ENCODE measurements at places on chromosomes 2 and 18. TPM values are rescaled to one million over a fixed set of nuclear protein-coding genes. Genes with fewer than 3 reads are reported as not detected.

DNA sequence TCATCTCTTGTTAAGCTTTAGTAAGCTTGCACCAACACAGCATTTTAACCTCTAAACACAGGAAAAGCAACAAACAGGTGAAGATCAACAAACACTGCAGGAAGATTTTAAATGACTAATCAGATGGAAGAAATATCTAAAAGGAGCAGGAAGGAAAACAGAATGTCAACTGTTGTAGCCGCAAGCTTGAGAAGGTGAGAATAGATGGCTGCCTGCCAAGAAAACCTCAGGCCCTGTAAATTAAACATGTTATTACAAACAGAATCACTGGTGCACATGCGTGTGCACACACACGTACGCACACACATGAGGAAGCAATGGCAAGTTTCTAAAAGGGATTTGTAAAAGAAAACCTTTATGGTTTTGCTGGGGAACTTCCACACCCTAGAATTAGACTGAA is 257.8 kb upstream of the GALNT5 start:
- DNase-seq, result no peak

GRCh38 chr2:207289295-207290018 is 123.7 kb upstream of the KLF7 start:
- DNase-seq, result no peak

- no peak for DNase-seq
Measured at GRCh38 chr2:226618875-226619605, 180.6 kb downstream of the IRS1 start.

- no peak for DNase-seq
Measured at GRCh38 chr2:112646102-112646719, 472 bp downstream of the SLC20A1 start.

DNA sequence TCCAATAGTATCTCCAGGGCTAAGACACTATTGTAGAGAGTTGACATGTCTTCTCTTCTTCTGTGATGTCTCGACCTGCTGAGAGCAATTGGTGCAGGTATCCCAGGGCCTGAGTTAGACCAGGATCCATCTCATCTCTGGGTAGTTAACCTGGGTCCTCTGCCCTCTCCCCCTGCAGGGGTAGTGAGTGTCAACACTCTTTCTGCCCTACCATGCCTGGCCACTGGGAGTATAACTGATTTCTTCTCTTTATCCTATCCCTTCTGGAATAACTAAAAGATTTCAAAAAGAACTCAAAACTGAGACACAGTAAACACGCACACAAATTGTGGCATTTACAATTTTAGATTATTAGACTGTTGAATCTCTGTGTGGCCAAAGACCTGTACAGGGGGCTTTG is 20.8 kb upstream of the SIX3 start:
- no peak for DNase-seq

DNA sequence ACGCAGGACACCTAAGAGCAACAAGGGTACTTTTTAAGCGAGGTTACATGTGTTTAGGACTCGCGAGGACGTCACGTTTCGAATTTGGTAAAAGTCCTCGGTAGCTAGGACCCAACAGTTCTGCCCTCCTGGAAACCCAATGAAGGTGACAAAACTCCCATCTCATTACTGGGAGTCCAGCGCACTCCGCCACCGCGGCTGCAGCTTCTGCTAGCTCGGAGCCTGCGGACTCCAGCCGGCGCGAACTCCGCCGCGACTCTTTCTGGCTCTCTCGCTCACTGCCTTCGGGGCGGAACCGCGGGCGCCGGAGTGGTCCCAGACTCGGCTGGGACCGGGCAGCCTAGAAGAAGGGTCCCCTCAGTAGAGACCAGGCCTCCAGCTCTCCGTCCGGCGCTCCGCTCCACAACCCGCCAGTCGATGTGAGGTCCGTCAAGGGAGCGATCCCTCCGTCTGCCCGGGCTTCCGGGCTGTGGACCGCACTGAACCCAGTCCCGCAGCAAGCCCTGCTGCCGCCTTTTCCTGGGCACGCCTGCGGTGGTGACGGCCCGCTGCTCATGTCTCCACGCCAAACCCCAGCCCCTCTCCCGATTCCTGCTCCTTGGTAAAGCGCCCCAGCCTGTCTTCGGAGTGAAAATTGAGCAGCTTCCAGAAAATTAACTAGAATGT is 3.0 kb upstream of the OSR1 start:
- no peak for DNase-seq

DNA sequence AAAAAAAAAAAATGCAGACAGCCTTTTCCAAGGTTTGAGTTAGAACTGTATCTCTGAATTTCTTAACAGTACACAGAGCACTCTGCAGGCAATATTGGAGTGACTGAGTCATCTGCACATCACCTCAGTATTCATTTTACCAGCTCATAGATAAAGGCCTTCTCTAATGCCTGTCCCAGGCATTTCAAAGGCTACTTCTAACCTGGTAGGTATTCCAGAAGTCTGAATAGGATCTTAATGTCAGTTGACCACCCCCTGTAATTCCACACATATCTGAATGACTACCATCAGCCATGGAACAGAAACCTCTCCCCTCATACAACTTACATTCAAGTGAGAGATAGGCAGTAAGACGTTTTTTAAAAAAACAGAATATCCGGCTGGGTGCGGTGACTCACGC is 9.0 kb downstream of the METTL21A start:
- no peak for DNase-seq

- no peak for DNase-seq
Measured at GRCh38 chr2:60958800-60959199, 58.7 kb upstream of the PEX13 start.

- DNase-seq, result no peak
Measured at GRCh38 chr2:151289972-151290866, 751 bp upstream of the NMI start.

DNA sequence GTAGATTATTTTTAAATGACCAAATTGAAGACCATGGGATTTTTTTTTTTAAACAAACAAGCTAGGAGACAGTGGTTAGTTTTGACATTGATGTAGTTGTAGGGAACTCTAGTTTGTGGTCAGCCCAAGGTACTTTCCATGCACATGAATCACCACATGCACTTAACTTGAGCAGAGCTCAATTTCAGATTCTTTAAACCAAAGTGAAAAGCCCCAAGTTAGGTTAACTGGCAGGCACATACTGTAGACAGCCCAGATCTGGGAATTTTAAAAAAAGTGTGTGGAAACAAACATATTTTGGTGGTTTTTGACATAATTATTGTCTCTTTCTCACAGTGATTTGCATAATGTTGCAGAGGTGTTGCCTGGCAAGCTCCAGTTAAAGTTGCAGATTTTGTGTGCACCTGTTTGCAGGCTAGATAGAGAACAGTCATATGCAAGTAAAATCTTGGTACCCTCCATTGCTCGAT is 88.4 kb downstream of the BCL2L11 start:
- DNase-seq, result no peak

GRCh38 chr18:77608807-77609206 is 359.2 kb downstream of the GALR1 start:
- DNase-seq, result no peak

GRCh38 chr2:86000131-86000937 is 105.4 kb downstream of the POLR1A start:
- peak; percentile 53 for DNase-seq

DNA sequence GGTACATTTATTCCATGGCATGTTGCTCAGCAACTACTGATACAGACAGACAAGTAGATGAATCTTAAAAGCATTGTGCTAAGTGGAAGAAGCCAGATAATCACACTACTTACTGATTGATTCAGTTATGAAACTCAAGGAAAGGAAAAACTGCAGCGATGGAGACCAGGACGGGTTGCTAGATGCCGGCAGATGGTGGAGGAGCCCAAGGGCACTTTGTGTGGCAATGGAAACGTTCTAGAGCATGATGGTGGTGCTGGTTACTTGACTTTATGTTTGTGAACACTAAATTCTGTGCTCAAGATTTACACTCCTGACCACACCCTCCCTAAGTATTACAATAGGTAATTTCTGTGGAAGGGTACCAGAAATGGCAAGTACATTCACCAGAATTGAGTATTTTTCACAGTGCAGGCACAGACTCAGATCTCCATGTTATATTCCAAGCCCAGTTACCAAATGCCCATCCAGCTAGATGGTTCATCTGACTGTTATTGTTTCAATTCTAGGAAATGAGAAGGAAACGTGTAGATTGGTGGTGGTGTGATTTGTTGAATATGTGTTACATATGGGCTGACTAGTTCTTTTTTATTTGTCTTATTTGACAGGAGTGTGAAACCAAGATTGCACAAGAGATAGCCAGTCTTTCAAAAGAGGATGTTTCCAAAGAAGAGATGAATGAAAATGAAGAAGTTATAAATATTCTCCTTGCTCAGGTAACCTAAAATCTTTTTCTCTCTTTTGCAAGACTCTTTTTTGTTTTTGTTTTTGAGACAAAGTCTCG is 55.1 kb downstream of the RALBP1 start:
- no peak for DNase-seq

The REG3G gene
- total RNA-seq, result not detected

The COLEC12 gene
- total RNA-seq, result 19.3 TPM

The ANKAR gene
- 30.3 TPM for total RNA-seq

The NEU4 gene
- not detected for total RNA-seq

The ASXL2 gene
- total RNA-seq, result 41.2 TPM

The POTEI gene
- 0.27 TPM for total RNA-seq

The RGPD4 gene
- total RNA-seq, result 0.40 TPM

The IL36A gene
- total RNA-seq, result not detected

The IKZF2 gene
- 22.1 TPM for total RNA-seq

All from sciatic nerve (tissue), 2 donors.